ENCODE measurements at places on chromosomes 4 and X.

DNA sequence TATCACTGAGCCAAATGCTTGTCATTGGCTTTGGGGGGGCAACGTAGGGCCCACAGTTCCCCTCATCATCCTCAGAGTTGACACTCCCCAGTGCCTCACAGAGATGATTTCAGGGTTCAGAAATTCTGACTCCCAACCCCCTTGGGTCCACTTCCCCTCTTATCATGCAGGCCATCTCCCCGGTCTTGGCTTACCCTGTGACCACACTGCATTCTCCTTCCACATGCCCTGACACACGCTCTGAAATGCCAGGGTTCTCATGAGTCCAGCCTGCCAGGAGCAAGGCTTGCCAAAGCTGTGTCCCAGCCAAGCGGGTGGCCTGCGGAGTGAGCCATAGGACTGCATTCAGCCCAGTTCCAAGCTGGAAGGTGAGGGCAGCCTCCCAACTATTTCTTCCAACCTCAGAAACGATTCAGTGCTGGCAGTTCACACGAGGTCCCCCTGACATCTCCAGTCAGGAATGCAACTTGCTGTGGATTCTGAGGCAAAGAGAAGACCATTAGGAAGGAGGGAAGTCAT lies 101.2 kb downstream of the SMIM20 start:
- no peak for DNase-seq

GRCh38 chr4:1396806-1397455 lies 9.3 kb downstream of the NKX1-1 start:
- no peak for DNase-seq

DNA sequence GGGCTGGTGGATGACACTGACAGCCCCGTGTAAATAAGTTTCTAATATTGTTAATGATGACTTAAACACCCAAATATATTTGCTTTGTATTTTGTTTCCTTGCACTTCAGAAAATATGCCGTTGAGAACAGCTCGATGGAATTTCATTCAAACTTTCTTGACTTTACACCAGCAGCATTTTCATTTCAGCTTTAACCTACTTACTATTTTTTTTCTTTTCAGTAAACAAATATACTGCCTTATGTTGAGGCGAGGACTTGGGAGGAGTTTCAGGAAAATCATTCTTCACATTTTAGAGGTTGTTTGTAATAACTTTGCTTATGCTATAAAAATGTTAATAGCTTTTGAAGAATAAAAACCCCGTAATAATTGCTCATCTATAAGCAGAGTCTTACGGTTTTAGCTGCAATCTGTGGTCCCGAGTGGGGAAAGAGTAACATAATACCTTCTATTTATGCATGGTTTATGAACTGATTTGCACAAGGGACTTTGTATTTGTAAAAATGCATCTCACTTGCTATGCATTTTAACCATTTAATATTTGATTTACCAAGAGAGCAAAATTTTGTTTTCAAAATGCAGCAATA lies 14.1 kb upstream of the TENM3 start:
- peak; percentile 75 for DNase-seq

DNA sequence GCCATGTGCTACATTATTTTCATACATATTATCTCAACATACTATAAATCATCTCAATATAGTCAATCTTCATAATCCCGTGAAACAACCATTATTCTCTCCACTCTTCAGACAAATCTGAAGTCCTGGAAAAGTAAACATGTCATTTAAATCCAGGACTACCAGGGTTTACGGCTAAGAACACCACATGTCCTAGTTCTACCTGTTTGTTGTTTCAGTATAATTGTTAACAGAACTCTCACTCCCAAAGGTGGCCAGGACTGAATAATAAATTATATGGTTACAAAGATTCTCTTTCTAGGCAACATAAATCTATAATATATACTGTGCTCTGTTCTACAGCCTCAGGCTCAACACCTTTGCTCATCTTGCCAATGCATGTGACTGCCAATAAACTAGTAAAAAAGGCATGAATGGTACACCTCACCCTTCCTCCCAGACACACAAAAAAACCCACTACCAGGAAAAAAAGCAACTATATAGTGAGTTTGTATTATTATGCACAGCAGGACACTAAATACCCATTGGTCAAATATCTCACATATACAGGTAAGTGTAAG lies 20.1 kb downstream of the EIF4E start:
- no peak for DNase-seq

GRCh38 chr4:89411539-89412309 lies 104.1 kb upstream of the GPRIN3 start:
- DNase-seq, result no peak

- no peak for DNase-seq
Measured at GRCh38 chrX:13419276-13419675, 99.4 kb upstream of the ATXN3L start.

DNA sequence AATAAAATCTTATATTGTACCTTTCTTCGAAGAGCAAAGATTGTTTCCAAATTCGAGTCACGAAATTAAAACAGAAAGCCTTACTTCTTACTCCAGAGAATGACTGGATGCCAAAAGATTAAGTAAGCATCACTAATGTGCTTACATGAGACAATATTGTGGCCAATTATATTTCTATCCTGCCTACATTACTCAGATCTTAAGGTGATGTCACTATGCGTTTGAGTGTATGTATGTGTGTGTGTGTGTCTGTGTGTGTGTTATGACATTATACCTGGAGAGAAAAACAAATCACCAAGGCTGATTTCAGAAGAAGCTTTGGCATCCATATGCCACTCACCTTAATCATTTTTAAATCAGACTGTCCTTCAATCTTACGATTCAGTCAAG lies 556.3 kb downstream of the PPARGC1A start:
- no peak for DNase-seq

DNA sequence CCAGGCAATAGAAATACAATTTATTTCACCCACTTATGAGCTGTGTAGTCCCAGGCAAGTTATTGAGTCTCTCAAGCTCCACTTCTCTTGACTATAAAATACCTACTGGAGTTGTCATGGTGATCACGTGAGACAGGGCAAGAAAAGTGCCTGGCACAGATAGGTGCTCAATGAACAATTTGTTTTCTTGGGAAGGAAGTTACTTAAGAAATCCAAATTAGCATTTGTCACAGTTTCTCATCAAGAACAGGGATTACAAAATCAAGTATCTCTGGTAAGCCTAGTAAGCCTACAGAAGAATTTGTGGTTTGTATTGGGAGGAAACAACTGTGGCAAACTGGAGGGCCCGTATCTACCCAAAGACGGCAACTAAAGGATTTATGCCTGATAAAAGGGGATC lies 37.5 kb upstream of the RASGEF1B start:
- no peak for DNase-seq

All from lung (tissue), 17 donors.